ENCODE measurements at places on chromosomes 5 and 9.

GRCh38 chr5:6780802-6781391 lies 67.7 kb downstream of the TENT4A start:
- no peak for DNase-seq

- no peak for DNase-seq
These were observed 193.7 kb downstream of the RAB3C start for GRCh38 chr5:58776559-58776958.

DNA sequence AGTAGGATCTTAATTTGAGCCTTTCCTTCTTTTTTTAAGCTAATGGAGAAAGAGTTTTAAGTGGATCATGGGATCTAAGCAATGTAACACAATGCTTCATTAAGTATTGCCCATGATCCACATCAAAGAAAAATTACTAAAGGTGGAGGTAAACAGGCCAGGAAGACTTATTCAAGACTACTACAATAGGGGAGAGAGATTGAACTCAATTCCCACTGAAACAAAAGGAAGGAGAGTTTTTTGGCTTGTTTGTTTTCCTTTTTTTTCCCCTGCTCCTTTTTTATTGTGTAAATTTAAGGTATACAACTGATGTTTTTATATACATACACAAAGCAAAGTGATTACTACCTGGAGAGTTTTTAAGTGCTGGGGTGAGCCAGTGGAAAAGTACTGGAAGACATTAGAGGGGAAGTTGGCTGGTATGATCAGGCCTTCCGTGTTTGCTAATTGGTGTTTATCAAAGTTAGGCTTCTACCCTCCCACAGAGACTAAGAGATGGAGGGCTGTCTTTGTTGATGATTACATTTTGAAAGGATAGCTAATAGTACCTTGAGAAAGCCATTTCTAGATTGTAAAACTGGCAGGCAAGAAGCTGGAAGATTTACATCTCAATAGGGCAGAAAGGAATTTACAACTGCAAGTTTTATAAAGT lies 262.7 kb downstream of the CHSY3 start:
- DNase-seq, result no peak

GRCh38 chr5:158410976-158411375 lies 552.0 kb upstream of the CLINT1 start:
- no peak for DNase-seq

- DNase-seq, result no peak
These were observed 10.8 kb upstream of the DAB2IP start for GRCh38 chr9:121640491-121641223.

DNA sequence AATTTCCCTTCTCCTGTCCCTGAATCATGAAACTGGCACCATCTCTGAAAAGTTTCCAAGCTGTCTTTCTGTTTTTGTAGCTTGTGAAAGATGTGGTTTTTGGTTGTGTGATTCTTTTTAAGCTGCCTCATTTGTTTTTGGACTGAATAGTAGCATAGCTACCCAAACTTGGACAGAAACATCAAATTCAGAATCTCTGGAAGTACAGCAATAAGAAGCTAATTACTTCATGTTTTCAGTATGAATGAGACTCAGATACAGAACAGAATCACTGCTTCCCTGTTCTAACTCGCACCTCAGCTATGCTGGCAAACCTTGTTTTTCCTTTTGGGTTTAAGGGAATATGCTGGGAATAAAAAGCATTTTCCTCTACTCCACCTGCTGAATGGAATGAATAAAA lies 101.0 kb downstream of the FGF1 start:
- peak; percentile 29 for DNase-seq

- DNase-seq, result peak; percentile 74
These were observed 145.5 kb downstream of the ERCC6L2 start for GRCh38 chr9:96020792-96021550.

DNA sequence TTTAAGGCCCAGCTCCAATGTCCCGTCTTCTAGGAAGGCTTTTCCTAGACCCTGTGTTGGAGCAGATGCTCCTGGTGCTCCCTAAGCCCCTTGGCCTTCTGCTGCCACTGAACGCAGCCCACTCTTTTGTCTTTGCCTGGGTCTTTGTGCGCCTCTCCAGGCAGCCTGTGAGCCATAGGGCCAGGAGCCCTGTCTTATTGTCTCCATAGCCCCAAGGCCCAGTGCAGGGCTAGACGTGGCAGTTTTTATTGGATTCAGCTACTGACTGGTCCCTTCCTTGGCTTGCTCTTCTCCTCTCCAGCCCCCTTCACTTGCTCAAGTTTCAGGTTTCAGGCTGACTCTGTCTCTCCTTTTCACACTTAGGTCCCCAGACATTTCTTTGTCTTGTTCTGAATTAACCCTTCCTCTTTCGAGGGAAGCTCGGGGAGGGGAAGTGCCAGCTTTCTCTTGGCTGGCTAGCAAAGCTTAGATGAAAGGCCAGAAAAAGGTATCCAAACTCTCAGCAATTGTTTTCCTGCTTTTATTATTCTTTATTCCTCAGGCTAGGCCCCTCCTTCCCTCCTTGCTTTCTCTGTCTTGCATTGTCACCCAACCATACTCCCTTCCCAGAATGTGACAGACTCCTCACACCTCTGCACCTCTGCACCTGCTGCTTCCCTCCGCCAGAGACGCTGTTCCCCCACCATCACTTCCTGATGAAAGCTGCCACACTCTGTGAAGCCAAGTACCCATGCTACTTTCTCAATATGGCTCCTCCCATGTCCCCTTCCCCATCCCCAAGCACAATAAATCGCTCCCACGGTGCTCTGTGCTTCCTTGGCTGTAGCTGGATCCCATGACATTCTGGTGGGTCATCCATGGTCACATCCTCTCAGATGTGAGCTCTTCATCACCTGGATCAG lies 101.6 kb upstream of the CPEB4 start:
- DNase-seq, result no peak

DNA sequence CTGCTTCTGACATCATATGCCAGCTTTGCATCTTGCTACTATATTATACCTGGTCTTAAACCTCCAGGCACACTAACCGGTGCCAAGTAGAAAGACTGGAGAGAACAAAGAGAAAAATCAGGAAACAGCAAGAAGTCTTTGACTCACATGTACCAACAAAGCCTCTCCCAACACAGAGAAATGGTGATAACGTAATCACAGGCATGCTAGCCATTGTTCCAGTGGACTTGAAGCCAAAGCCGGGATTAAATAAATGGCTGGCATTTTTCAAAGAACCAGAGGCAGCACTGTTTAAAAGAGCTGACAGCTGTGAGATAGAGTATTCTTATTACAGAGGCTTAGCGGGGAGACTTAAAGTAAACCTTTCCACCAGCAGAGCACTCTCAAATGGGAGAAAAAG lies 148.4 kb upstream of the NFIL3 start:
- peak; percentile 33 for DNase-seq

DNA sequence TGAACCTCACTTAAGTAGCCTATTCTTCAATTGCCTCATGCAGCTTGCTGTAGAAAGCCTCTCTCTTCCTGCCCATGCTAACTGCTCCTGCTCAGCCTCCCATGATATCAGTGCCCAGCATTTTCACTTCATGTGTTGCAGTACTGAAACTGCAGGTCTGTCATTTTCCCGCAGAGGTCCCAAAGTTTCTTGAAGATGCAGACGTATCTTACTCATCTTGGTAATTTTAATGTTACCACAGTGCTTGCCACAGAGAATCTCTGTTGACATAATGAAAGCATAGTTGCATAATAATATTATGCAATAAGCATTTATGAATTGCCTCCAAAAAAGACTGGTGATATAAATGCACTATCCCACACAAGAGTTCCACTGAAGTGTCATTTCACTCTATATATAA lies 561.1 kb upstream of the DAP start:
- DNase-seq, result no peak

- DNase-seq, result peak; percentile 83
These were observed 31.7 kb upstream of the PRXL2C start for GRCh38 chr9:96686638-96687335.

GRCh38 chr5:109701252-109701651 lies 11.5 kb downstream of the MAN2A1 start:
- no peak for DNase-seq

- no peak for DNase-seq
These were observed 36.7 kb downstream of the CCDC192 start for GRCh38 chr5:127739807-127740384.

GRCh38 chr5:5316334-5316733 lies 106.1 kb upstream of the ICE1 start:
- DNase-seq, result no peak

- DNase-seq, result no peak
These were observed 593.7 kb upstream of the KLF4 start for GRCh38 chr9:108083160-108083750.

DNA sequence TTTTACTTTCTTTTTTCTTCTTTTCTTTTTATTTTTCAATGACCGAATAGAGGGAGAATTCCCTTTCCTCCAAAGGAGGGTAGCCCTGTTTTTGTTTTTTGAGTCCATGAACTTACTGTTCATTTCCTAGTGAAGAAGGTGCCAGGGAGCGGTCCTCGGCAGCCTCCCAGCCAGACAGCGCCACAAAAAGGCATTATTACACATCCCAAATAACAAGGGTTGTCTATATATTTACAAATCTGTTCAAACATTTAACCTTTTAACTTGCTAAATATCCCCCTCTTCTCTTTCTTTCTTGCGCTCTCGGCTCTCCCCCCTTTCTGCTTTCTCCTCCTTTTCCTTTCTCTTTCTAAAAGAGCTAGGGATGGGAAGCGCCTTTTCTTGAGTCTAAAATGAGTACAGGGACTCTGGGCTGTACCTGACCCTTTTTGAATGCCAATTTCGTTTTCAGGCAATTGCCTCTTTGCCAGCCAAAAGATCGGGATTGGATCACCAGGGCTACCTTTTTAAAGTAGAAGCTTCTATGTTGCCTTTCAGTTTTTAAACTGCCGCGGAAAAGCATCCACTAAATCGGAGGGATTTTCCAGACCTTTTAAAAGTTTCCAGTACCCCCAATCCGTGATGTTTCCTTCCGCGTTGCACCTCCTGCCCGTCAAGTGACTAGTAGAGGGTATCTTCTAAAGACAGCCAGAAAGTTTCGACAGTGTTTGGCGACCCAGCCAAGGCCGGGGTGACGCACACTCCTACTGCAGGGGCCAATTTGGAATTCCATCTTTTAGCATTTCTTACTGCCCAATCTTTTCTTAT lies 125.6 kb downstream of the TMEM161B start:
- DNase-seq, result peak; percentile 84

DNA sequence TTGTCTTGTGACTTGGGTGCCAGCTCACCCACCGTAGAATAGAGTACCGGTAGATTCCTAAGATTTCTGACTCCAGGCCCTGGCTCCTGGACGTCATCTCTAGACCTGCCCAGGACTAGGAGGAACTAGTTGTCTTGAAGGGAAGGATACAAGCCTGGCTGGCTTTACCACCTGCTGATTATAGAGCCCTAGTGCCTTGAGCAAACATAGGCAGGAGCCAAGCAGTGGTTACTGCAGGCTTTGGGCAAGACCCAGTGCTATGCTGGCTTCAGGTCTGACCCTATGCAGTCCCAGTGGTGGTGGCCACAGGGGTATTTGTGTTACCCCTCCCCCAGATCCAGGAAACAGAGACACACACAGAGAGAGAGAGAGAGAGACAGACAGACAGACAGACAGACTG lies 606.2 kb downstream of the PDE4D start:
- no peak for DNase-seq

DNA sequence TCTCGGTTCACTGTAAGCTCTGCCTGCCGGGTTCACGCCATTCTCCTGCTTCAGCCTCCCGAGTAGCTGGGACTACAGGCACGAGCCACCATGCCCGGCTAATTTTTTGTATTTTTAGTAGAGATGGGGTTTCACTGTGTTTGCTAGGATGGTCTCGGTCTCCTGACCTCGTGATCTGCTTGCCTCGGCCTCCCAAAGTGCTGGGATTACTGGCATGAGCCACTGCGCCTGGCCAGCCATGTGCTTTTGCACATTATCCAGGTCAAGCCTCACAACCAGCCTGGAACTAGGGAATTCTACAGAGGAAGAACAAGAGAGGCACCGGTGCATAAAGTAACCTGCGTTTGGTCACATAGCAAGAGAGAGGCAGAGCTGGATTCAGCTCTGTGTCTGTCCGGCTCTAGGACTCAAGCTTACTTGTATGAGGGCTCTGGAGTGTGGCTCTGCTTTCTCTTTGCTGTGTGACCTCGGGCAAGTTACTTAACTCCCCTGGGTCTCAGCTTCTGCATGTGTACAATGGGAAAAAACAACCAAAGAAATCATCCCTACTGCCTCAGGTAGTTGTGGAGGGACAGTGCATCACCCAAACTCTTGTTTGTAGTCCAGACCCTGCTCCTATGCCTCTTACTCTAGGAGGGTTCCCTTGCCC lies 6.3 kb downstream of the FGF18 start:
- no peak for DNase-seq

DNA sequence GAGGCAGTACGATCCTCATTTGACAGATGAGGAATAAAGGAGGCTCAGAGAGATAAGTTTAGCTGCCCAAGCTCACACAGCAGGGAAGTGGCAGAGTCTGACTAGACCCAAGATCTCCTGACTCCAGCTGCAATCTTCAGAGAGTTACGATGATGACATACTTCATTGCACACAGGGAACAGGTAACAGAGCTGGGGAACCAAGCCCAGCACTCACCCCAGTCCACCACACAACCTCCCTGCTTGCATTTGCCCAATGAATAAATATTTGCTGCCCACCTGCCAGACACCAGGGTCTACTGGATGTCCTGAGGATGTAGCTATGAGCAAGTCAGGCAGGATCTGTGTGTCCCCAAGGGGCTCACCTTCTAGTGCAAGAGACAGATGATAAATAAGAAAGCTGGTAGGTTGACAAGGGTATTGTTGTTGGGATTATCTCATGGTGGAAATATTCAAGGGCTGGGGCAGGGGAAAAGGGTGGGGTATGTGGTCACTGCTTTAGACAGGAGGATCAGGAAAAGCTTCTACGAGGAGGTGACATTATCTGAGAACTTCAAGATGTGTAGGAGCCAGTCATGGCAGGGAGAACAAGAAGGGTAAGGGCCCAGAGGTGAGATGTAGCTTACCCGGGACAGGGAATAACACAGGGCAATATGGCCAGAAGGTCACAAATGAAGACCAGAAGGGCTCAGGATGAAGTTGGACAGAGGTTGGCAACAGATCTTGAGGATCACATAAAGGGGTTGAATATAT lies 28.6 kb upstream of the CPEB4 start:
- DNase-seq, result no peak

DNA sequence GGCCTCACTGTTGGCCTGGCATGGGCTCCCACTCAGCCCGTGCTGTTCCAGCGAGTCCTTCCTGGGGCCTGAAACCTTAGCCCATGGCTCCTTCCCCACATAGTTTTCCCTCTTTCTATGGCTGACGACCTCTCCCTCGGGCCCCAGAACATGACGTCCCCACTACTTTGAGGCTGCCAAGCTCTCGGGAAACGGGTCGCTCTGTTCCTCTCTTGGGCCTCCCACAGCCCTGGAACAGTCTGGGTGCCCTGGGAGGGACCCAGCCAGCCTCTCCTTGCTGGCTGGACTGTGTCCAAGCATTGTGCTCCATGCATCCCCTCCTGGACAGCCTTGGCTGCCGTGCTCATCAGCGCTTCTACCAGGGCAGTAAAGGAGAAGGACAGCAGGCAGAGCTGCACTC lies 118.3 kb downstream of the SYK start:
- no peak for DNase-seq

- DNase-seq, result no peak
These were observed 38.7 kb downstream of the G3BP1 start for GRCh38 chr5:151810449-151810848.

DNA sequence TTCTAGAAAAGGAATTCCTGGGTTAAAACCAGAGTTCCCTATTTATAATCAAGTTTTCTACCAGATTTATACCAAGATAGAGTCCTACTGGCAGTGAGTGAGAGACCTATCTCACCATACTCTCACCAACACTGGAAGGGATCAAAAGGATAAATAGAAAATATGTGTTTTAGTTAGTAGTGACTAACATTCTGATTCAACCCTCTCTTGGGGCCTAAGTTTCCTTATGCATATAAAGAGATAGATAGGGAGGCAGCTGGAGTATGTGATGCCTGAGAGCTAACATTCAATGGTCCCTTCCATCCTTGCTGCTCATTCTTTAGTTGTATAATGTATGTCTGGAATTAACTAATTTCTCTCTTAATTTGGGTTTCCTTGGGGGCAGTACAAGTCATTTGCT lies 32.0 kb downstream of the CKMT2 start:
- DNase-seq, result no peak
